ENCODE measurements at places on chromosomes 12 and 14.

GRCh38 chr12:93080994-93081809 is 152.1 kb upstream of the EEA1 start:
- DNase-seq, result no peak

- DNase-seq, result no peak
Observed at GRCh38 chr12:24814379-24815113, 134.4 kb downstream of the BCAT1 start.

- no peak for DNase-seq
Observed at GRCh38 chr12:97967831-97968230, 505.2 kb downstream of the RMST start.

- no peak for DNase-seq
Observed at GRCh38 chr14:75840911-75841310, 140.9 kb downstream of the TGFB3 start.

DNA sequence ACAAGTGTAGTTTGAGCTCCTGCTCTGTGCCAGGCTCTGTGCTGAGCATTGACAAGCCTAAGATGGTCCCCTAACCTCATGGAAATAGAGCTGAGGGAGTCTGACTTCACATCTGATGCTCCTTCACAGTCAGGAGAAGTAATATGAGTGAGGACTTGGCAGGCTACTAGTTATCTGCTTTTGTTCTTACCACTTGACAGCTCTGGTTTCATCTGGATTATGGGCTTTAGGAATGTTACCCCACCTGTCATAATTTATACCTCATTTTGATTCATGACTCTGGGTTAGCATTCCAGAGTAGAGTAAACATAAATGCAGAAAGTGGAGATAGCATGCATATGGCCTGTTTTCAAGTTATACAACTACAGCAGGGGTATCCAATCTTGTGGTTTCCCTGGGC is 40.5 kb downstream of the ATP6V1D start:
- DNase-seq, result no peak

DNA sequence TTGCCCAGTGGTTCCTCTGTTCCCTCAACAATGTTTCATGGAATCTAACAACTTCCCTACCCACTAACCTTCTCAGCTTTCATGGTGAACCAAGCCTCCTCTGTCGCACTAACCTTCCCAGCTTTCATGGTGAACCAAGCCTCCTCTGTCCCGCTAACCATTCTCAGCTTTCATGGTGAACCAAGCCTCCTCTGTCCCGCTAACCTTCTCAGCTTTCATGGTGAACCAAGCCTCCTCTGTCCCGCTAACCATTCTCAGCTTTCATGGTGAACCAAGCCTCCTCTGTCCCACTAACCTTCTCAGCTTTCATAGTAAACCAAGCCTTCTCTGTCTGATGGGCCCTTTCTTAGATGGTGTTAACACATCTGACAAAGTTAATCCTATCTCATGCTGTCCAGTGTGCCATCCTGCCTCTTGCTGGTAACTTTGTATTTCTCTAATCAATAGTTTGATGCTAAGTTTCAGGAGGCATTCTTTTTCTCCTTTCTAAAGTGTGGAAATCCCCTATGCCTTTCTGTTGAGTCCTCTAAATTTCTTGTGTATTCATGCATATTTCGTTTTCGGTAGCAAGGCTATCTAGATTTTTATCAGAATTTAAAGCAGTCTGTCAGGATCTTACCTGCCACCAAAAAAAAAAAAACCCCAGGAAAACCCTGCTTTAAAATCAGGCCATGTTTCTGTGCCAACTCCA is 26.8 kb upstream of the KCNK13 start:
- DNase-seq, result no peak

GRCh38 chr12:70576341-70577282 is 60.6 kb downstream of the PTPRB start:
- DNase-seq, result peak; percentile 74

- no peak for DNase-seq
Observed at GRCh38 chr14:54637270-54638134, 70.6 kb downstream of the SAMD4A start.

DNA sequence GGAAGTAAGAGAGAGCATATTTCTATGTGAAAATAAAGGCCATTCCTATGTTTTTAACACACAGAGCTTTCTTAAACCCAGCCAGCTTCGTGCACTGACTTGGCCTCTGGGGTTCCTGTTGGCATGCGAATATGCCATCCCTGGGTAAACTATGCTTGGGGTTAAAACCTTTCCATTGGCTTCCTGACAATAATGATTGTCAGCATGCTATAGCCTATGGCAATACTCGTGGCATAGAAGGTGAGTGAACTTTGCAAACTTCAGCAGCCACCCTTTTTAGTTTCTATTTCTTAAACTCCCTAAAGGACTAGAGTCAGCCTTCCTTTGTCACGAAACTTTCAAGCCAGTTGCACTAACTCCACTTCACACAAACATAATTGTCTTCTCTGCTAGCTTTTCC is 148.4 kb upstream of the RGS6 start:
- DNase-seq, result no peak

DNA sequence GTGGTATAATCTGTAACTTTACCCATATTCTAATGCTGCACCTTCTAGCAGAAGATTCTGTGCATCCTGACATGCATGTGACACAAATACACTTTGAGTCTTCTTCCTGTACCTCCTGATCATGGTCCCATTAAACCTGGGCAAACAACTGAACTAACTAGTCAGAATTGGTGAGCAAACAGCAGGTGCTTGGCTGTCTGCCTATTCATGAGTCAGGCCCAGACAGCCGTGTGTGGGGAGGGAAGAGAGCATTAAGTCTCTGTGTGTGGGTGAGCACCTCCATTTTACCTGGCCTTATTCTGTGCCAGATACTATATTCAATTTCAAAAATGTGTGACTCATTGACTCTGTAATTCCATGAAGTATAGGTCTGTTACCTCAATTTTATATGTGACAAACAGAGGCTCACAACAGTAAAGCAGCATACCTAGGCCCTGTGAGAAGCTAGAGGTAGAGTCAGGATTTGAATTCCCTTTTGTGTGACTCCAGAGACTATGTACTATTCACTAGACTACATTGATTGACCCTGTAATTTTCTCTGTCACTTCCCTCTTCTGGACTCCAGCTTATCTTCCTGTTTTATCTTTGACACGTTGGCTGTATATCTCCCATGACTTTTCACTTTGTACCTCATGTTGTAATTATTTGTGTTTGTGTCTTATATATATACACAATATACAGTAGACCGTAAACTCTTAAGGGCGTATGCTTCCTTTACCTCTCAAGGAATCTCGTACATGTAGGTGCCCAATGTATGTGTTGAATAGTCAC is 32.2 kb downstream of the SUSD6 start:
- no peak for DNase-seq

DNA sequence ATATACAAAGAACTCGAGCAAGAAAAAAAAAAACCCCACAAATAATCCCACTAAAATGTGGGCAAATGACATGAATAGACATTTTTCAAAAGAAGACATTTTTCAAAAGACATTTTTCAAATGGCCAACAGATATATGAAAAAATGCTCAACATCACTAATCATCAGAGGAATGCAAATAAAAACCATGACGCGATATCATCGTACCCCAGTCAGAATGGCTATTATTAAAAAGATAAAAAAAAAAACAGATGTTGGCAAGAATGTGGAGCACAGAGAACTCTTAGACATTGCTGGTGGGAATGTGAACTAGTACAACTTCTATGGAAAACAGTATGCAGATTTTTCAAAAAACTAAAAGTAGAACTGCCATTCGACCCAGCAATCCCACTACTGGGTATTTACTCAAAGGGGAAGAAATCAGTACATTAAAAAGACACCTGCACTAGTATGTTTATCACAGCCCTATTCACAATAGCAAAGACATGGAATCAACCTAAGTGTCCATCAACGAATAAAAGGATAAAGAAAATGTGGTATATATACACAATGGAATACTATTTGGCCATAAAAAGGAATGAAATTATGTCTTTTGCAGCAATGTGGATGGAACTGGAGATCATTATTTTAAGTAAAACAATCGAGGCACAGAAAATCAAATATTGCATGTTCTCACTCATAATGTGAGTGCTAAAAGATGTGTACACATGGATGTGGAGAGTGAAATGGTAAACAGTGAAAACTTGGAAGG is 16.3 kb downstream of the ZBTB39 start:
- no peak for DNase-seq

DNA sequence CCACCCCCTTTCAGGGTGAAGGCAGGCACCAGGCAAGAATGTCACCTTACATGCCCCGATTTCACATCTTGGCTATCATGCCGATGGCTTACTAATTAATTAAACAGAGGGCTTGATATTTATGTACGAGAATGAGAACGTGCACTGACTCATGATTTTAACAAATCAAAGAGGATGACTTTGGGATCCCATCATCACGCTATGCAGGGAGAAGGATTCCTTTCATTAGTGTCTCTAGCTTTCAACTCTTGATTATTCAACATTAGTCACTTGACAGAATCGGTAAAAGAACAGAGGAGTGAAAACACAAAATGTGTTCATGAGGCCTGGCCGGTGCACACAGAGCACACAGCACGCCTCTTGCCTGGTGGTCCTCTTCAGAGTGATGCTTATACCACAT is 80.6 kb downstream of the PRKAB1 start:
- no peak for DNase-seq

- no peak for DNase-seq
Observed at GRCh38 chr12:61504396-61505080, 755.7 kb upstream of the USP15 start.

DNA sequence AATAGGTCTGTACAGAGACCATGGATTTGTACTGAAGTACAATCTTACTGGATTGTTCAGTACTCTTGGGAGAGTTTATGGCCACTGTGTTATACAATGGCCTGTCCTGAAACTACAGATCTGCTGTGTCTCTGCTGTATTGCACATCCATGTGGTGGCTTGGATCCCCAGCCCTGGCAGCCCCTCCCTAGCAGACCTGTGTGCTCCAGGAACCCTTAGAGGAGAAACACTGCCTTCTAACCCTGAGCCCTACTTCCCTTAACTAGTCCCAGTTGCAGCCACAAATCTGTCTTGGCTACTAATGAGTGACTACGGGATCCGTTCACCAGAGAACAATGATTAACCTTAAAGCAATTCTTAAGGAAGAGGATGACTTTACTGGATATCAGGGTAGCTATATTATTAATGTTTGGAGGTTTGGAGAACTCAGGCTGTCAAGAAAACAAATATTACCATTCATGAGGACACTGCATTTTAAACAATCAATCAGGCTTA is 27.7 kb downstream of the RNF34 start:
- no peak for DNase-seq

- DNase-seq, result peak; percentile 44
Observed at GRCh38 chr12:102769323-102769916, 147.6 kb downstream of the PAH start.

GRCh38 chr12:70557583-70558191 is 79.5 kb downstream of the PTPRB start:
- no peak for DNase-seq

GRCh38 chr14:91729756-91730155 is 2.1 kb downstream of the CATSPERB start:
- no peak for DNase-seq

GRCh38 chr14:72104011-72104613 is 171.9 kb downstream of the RGS6 start:
- DNase-seq, result no peak

DNA sequence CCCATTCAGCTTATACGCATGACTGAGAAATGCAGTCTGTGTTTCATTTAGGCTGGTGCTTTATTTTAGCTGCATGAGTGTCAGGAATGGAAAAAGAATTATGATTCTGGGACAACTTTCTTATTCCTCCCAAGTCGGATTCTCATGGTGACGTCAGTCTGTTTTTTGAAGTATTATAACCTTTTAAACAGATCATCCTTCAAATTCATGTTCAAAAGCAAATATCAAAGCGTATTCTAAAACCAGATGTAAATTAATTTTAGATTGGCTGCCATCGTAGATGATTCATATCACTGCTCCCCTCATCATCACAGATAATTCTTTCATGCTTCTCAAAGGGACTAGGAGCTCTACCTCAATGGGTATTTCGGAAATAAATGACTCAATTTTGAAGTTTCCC is 15.0 kb downstream of the FNTB start:
- no peak for DNase-seq

GRCh38 chr12:113804961-113805600 is 161.0 kb downstream of the RBM19 start:
- DNase-seq, result no peak

- no peak for DNase-seq
Observed at GRCh38 chr14:56247495-56248200, 129.4 kb downstream of the PELI2 start.

DNA sequence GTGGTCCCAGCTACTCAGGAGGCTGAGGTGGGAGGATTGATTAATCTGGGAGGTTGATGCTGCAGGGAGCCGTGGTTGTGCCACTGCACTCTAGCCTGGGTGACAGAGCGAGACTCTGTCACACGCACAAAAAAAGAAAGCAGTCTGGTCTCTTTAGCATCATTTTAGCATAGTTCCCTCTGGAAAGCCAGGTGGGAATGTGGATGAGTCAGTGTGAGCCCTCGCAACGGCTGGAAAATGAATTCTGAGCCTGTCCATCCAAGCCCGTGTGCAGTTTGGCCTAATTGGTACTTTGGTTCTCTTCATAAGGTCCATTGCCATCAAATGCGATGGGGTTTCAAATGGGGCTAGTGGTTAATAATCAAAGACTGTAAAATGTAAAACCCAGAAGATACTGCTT is 2.4 kb downstream of the MYL2 start:
- no peak for DNase-seq

- DNase-seq, result no peak
Observed at GRCh38 chr14:104247336-104248202, 109.2 kb downstream of the KIF26A start.

DNA sequence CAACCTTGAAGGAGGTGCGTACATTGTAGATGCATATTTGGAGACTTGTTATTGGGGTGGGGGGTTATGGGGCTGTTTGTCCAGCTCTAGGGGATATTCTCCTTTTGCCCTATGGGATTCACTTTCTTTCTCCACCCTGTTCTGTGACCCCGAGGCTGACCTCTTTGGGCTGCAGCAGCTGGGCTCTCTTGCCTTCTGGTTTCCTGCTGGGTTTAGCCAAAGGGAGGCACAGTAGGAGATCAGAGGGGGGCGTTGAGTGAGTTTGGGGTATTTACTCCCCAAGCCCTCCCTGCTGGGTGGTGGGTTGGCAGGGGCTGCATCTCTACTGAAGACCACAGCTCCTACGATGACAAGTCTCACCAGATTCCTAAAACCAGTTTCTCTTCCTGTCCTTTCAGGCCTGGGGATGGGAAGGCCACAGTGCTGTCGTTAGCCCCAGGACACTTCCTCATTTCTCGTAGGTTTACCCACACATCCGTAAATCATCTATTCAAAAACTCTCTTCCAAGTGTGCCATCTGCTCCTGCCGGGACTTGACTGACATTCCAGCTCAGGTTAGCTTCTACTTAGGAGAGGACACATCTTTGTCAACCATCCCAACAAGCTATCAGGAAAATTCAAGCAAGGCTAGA is 127.1 kb downstream of the TMEM30B start:
- DNase-seq, result no peak

- no peak for DNase-seq
Observed at GRCh38 chr12:85572956-85573355, 263.3 kb downstream of the RASSF9 start.

- DNase-seq, result no peak
Observed at GRCh38 chr14:50823762-50824636, 7.0 kb downstream of the NIN start.

GRCh38 chr14:87351007-87351406 is 642.0 kb downstream of the GALC start:
- DNase-seq, result no peak
